Osteoblast (primary cell): ENCODE measurements at places on chromosomes 3 and 15.

DNA sequence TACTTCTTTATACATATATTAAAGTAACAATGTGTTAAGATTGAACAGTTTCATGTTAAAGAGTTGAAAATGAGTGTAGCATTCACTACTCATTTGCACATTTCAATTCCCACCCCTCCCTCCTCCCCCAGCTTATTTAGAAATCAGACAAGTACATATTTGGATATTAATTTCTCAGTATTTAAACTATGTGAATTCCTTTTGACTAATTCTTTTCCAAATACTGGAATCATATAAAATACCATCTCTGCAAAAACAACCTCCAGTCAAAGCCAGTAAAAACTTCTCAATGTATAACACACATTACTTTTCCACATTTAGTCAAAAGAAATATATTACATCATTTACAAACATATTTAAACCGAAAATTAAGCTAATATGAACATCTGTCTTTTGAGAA lies 25.5 kb upstream of the SHC4 start:
- no peak for DNase-seq

DNA sequence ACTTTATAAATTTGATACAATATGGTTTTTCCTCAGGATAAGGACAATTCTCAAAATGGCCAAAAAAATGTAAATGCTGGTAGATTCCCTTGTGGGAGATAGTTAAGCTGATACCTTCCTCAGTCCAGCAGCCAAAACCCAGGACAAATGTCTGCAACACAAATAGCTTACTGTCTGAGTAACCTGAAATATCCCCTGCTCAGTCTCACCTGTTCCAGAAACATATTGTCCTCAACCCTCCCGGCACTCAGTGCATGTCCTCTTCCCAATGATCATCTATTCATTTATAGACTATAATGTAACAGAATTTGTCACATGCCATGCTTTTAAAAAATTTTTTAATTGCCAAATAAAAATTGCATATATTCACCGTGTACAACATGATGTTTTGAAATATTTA lies 12.2 kb downstream of the RBSN start:
- no peak for DNase-seq

GRCh38 chr3:23629181-23629894 lies 176.4 kb upstream of the UBE2E1 start:
- no peak for DNase-seq

- DNase-seq, result peak; percentile 58
Observed at GRCh38 chr15:77738441-77739302, 106.0 kb upstream of the LINGO1 start.

DNA sequence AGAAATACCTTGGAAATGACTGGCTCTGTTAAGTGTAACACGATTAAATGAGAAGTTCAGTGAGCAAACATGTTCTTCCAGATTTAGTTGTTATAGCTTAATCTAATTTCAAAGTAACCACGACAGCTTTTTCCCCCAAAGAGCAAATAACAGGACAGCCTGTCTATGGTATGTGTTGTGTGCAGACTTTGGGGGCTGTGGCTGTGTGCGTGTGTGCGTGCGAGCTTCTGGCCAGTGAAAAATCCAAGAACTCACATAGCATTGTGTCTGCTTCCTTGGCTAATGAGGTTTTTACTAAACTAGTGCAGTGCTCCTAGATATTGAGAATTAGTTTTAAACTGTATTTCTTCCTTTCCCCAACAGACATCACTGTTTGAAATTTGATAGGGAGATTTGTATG lies 167.1 kb downstream of the CACNA1D start:
- DNase-seq, result no peak

DNA sequence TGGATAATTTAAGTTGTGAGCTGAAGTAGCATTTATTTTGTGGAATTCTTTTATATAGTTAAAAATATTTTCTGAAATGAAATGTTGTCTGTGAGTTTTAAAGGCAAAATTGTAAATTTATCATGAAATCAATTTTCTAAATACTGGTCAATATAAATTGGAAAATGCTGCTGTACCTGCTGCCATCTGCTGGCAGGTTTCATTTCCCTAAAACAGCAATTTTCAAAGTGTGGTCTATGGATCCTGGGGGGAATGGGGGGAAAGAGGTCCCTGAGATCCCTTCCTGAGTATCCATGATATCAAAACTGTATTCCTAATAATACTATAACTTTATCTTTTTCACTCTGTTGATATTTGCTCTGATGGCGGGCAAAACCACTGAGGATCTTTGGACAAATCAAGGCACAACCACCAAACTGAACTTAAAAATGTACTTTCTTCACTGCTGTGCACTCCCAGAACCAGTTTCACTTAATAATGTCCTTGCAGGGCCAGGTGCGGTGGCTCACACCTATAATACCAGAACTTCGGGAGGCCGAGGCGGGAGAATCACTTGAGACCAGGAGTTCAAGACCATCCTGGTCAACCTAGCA lies 17.2 kb upstream of the CCR4 start:
- DNase-seq, result no peak

DNA sequence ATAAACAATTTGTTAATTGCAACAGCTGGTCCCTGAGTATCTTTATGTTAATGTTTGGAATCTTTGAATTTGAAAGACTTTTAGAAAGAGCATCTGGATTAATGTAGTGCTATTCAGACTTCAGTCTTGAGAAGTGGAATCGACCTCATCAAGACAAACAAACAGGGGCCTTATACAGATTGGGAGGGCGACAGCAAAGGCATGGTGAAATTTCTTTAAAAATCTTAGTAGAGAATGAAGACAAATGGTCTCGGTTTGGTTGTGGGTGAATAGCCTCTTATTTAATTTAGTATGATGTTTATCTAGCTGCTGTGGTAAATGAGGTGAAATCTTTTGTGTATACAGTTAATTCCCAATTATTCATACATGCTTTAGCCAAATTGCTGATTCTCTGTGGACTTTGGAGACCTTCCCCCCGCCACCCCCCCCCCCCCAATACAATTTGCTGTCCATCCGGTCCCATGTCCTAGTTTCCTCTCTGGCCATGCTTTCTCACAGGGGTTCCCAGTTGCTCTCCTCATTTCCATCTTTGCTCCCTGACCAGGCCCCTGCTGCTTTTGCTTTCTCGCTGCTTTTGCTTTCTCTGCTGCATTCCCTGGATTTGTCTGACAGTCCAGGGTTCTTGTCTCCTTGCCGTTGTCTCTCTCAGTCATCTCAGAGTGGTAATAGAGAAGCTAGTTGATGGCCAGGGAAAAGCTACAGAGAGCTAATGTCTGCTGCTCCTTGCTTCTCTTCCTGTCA lies 135.3 kb downstream of the FNDC3B start:
- no peak for DNase-seq

GRCh38 chr15:34496207-34496995 lies 58.8 kb upstream of the GOLGA8A start:
- DNase-seq, result no peak

DNA sequence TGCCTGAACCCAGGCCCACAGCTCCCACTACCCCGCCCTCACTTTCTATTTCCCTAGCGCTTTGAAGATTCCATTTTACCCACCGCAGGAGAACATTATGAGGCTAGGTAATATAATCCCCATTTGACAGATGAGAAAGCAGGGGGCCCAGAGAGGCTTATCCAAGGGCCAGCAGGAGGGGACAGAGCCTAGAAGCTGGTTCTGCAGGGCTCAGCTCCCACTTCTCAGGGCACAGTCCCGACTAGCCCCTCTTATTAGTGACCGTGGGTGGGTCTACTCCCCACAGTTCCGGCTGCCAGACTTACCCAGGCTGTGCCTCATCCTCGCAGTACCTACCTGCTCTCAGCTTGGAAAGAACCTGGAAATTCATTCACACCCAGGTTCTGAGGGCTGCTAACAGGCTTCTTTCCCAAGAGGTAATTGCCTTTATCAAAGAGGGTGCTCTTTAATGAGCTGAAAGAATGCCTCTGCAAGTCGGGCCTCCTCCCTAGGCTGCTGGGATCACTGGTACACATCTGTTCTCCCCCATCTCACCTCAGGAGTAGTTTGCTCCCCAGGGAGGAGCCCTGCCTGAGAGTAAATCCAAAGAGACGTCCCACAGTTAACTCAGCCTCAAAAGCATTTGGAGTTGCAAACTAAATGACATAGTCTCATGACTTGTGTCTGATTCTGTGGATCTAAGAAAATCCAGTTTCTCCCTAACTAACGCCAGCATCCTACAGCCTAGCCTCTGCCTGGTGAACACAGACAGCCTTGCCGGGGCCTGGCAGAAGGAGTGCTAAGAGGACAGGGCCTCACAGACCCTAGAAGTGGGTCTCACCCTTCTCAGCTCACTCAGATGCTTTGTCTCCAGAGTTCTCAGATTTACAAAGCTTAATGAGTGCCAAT lies 125.0 kb downstream of the CHSY1 start:
- DNase-seq, result peak; percentile 91

DNA sequence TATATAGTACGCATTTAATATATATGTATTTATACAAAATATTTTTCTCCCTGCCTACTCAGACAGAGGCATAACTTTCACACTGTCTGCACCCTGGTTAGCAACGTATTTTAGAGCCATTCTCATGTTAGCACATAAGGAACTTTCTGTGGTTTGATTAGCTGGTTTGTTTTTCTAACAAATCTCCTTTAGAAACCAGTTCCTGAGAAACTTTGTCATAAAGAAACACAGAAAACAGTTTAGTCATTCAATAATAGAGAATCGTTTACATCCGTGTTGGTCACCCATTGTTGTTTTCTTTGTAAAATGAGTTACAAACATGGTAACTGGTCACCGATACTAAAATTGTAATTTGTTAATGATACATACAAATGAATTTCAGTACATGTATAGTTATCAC lies 5.9 kb upstream of the NGRN start:
- DNase-seq, result no peak

- DNase-seq, result no peak
Observed at GRCh38 chr15:82781349-82781748, 24.5 kb downstream of the FSD2 start.

DNA sequence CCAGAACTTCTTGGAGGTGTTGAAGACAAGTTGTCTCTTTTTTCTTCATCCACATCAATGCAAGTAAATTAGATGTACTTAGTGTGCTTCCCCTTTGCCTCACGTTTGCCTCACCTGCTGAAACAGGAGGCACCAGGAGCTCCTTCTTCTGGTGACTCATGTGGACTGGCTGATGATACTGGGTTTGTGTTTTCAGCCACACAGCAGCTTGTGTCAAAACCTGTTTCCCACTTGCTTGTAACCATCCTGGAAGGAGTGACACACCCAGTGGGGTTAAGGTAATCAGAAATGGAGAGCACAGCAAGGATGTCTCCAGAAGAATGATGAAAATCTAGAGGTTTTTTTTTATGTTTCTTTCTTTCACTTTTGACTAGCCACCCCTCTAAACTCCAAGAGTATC lies 143.3 kb upstream of the RBMS3 start:
- no peak for DNase-seq

DNA sequence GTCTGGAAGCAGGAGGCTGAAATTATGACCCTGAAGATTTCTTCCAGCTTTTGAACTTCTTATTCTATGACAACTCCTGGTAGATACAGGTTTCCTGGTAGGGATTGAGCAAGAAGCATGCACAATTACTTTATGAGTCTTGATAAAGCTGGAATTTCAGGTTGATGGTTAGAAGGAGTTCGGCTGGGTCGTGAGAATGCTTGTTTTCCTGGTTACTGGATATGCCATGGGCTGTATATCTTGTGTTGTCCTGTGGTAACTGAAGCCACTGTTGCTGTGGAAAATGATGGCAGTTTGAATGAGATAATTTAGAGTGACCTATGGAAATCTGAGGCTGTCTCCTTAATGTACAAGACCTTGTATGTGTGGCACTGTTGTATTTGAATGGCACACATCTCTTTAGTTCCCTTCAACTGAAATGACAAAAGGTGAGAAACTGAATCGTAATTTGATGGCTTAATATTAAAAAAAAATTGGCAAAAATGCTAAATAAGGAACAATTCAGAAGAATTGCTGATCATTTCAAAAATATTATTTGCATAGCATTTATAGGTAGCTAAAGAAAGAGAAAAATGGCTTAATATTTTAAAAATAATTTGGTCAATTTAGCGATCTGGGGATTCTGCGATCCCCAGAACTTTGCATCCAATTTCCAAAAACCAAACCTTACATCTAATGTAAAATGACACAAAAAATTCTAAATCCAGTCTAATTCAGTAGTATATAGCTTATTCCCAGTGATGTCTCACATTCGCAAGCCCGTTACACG lies 1.1 kb upstream of the UBE2E1 start:
- DNase-seq, result peak; percentile 48

DNA sequence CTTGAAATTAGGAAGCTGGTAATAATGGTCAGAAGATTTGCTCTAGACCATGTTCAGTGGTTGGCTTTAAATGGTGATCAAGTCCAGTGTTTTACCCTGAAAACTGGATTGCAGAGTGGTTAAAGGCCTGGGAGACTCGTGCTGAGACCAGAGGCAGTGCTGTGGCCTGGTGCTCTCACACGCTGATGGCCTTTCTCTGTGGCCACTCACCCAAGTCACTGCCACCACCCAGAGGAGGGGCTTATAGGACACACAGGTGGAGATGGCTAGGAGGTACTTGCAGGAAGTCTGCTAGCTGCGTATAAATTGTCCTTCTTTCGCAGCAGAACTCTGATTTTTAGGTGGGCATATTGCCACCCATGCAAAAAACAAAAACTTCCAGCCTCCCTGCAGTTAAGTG lies 6.2 kb upstream of the EHD4 start:
- no peak for DNase-seq

- DNase-seq, result no peak
Observed at GRCh38 chr3:53491276-53491675, 3.1 kb upstream of the CACNA1D start.

DNA sequence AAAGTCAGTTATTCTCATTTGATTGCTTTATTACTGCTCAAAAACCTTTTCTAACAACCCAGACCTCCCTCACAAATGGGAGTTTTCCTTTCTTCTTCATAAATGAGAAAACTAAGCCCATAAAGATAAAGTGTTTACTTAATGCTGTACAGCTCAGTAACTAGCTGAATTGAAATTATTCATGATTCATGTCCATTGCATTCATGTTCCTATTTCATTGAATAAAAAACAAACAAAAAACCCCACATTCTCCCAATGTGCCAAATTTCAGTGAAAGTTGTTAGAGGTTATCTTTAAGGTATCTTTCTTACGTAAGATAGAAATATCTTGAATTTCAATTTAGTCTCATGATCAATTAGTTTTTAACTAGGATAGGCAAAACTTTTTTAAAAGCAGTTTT lies 2.8 kb downstream of the PLSCR2 start:
- DNase-seq, result peak; percentile 23

- no peak for DNase-seq
Observed at GRCh38 chr3:148924562-148924961, 59.5 kb downstream of the CPA3 start.

DNA sequence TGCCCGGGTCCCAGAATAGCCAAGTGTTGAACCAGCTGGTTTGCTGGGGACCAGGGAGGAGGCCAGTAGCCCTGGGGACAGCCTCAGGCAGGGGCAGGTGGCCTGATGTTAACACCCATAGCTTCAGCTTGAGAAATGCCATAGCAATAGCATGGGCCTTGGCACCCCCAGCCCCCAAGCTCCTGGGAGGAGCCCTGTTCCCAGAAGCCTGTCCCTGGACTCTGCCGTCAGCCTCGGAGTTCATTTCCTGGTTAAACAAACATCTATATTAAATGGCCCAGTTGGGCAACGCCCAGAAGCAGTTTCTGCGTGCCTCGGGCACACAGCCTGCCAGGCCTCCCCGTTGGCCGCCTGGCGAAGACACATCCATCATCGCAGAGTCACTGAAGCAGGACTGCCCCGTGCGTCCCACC lies 58.2 kb downstream of the FGD5 start:
- DNase-seq, result peak; percentile 91
